ENCODE measurements at places on chromosomes 3 and 15.

- peak; percentile 6 for DNase-seq
Observed at GRCh38 chr15:98169551-98169950, 209.0 kb downstream of the ARRDC4 start.

GRCh38 chr3:109825971-109826810, 488.8 kb upstream of the DPPA4 start:
- DNase-seq: no peak

- DNase-seq: peak; percentile 60
Observed at GRCh38 chr15:80455668-80456442, 51.7 kb downstream of the ARNT2 start.

DNA sequence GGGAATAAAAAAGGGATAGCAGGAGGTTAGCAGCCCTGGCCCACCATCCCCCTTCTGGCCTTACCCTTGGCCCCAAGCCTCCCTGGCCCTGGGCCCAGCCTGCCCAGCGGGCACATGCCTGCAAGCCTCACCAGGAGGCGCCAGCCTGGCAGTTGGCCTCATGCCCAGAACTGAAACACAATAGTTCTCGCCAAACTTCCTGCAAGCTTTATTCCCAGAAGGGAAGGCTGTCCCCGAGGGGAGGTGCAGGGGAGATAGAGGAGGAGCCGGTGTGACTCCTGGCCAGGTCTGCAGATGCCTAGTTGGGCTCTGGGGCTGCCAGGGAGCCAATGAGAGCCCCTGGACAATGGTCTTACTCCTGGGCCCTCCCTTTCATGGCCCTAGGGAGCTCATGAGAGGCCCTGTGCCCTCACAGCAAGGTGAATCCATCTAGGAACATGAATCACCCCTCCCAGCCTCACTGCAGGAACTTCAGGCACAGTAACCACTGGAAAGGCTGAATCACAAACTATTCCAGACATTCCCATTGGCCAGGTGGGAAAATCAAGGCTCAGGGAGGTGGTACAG, 4.0 kb downstream of the CCDC33 start:
- peak; percentile 39 for DNase-seq

- no peak for DNase-seq
Observed at GRCh38 chr3:149152420-149152819, 23.0 kb downstream of the HPS3 start.

GRCh38 chr3:66362541-66362941, 138.3 kb downstream of the LRIG1 start:
- no peak for DNase-seq

GRCh38 chr3:126446791-126447190, 28.9 kb downstream of the ZXDC start:
- DNase-seq: no peak

GRCh38 chr3:89527736-89528305, 420.4 kb downstream of the EPHA3 start:
- no peak for DNase-seq

DNA sequence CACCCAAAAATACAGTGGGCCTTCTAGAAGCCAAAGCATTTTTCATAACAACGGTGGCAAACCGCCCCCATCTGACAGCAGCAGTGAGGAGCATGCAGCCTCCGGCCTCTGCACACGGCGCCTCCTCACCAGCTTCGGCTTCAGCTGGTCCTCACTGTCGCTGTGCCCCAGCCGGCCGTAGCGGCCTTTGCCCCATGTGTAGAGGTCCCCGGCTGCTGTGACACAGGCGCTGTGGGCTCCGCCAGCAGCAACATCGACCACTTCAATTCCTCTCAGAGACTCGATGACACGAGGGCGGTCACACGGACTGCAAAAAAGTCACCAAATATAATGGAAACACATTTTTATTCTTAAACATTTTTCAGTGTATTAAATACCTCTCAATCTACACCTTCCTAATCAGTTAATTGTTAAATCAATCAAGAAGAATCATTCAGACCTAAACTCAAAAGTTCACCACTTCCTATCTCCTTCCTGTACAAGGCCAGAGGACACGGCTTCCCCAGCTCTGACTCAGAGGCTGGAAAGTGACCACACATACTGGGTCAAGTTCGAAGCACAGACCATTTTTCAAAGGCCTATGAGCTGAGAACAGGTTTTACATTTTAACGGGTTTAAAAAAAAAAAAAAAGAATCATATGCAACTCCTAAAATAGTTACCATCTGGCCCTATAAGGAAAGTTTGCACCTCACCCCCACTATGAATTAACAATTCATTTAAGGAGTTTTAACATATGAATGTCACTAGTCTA, 33.6 kb upstream of the OCA2 start:
- no peak for DNase-seq

- no peak for DNase-seq
Observed at GRCh38 chr3:10465161-10465560, 40.2 kb downstream of the ATP2B2 start.

DNA sequence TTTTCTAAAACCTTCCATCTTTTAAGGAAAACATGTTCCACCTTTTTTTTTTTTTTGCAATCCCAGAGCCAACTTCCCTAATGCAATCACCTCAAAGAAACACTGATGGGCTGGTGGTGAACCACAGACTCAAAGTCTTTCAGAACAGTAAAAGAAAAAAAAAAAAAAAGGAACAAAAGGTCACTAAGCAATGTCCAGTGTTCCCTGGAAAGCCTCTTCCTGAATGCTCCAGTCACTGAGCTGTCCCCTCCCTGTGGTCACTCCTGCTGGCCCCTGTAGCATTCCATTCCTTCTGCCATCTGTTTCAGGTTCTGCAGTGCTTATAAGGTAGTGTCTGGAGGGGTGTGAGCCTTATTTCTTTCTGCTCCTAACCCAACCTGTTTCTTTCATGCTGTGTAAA, 53.3 kb downstream of the AAGAB start:
- DNase-seq: no peak

DNA sequence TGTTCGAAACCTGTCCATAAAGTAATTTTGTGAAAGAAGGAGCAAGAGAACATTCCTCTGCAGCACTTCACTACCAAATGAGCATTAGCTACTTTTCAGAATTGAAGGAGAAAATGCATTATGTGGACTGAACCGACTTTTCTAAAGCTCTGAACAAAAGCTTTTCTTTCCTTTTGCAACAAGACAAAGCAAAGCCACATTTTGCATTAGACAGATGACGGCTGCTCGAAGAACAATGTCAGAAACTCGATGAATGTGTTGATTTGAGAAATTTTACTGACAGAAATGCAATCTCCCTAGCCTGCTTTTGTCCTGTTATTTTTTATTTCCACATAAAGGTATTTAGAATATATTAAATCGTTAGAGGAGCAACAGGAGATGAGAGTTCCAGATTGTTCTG, 44.4 kb downstream of the AGTR1 start:
- DNase-seq: no peak

- DNase-seq: no peak
Observed at GRCh38 chr3:189170559-189170958, 1.2 kb upstream of the TPRG1 start.

DNA sequence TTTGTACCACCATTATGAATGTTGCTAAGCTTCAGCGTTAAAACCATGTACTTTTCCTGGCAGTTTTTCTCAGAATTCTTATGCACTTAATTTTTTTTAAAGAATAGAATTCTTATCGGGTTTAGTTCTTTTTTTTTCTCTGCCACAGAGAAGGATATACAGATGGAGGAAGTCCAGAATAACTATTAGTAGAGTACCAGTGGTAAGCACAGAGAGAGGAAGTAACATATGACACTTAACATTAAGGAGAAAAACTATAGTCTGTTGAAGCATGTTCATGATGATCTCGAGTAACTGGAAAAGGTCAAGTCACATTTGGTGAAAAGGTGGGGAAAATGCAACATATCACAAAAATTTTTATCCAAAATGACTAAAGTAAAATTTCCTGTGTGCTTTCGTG, 68.9 kb downstream of the RNF13 start:
- DNase-seq: no peak

DNA sequence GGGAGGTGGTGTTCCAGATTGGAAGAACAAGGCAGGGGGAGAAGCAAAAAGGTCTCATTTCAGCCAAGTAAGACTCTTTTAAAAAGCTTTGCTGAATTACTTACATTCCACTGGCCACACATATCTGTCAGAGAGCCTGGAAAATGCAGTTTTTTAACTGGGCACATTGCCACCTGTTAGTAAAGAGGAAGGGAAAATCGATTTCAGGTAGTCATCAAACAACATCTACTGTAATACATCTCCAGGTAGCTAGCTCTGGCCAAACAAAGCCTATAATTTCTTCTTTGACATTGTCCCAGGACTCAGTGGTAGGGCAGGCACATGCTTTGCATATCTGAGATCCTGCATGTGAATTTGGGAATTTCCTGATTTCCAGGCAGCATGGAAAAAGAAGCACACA, 480.7 kb upstream of the SUCLG2 start:
- no peak for DNase-seq

DNA sequence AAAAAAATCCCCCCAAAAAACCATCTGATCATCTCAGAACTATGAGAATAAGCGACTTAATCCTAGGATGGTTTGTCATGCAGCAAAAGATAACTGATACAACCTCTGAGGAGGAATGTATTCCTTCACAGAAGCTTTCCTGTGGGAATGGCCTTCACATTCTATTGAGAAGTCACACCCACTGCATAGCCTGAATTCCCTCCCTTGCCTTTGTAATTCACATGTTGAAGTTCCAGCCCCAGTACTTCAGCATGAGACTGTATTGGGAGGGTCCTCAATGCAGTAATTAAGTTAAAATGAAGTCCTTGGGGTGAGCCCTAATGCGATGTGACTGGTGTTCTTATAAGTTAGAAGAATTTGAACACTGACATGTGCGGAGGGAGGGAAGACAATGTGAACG, 395.2 kb downstream of the TUSC7 start:
- no peak for DNase-seq

DNA sequence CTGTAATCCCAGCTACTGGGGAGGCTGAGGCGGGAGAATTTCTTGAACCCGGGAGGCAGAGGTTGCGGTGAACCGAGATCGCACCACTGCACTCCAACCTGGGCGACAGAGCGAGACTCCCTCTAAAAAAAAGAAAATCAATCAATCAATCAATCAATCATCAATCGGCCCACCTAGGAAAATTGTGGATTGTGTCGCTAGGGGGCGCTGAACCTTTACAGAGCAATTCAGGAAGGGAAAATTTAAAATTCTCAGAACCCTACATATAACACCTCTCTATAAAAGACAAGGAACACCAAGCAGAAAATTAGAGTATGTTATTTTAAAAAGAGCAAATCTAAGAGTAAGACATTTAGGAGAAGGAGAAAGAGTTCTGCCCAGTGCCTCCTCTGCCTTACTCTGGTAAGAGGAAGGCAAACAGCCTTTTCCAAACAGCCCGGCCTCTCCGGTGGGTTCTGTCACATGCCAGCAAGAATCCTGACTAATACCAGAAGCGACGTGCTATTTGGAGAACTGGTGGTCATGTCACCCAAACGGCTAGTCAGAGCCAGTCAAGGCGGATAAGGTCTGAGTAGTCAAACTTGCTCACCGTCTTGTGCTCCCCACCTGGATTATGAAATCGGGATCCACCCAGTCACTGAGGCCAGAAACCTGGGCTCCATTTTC, 22.3 kb upstream of the SMCO1 start:
- DNase-seq: peak; percentile 45

DNA sequence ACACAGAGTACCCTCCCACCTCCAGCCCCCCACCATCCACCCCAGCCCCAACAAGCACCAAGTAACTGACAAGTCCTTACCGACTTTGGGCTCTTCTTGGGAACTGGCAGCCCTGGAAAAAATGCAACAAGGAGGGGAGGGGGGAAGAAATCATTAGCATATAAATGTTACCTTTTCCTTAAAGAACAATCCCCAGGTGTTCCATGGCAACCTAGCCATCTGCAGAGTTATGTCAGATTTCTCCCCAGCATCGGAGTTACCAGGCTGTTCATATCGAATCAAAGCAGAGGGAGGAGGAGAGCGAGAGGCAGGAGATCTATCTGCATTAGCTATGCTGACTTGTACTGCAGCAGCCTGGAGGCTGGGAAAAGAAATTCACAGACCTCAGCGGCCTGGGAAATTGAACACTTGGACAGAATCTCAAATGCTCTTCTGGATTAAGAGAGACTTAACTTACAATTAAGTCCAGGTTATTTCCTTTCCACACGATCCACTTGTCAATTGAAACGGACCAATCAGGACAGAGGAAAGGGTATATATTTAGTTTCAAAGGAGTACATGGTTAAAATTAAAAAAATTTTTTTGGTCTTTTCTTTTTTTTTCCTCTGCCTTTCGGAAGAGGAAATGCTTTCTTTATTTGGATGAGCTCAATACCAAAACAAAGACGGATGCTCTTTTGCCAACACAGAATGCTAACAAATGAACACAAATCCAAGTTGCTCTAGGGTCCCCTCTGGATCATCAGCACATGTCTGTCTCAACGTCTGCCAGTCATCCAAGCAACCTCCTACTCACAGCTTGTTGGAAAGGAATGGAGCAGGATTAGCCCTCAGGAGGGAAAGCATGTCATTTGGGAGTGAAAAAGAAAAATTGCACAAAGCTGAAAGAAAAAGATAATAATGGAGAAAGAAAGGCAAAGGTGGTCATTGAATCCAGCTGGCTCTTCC, 637.1 kb downstream of the MAGI1 start:
- no peak for DNase-seq

DNA sequence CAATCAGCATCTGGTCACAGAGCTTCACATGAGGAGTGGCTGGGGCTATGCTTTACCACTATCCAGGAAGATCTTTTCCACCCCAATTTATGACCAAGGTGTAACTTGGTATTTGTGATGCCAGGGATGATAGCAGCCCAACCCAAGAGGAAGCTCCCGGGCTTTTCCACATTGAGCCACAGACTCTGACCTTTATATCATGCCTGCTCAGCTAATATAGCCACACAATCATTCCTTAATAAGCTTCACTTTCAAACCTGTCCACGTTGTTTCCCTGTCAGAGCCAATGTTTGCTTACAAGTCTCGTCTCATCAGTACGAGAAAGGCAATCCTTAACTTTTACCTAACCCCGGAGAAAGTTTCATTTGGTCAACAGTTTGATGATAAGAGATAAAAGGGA, 330.9 kb downstream of the SHQ1 start:
- DNase-seq: no peak

DNA sequence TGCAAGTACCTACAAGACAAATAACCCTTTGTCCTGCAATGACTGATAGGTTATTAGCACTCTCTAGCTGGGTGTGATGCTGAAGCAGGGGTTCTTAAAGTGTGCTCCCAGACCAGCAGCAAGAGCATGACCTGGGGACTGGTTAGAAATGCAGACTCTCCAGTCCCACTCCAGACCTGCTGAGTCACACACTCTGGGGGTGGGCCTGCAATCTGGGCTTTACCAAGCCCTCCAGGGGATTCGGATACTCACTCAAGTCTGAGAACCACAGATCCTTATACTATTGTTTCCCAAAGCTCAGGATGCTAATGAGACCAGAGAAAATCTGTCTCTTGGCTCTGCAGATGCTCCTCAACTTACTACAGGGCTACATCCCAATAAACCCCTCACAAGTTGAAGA, 142.1 kb upstream of the RAD18 start:
- no peak for DNase-seq

DNA sequence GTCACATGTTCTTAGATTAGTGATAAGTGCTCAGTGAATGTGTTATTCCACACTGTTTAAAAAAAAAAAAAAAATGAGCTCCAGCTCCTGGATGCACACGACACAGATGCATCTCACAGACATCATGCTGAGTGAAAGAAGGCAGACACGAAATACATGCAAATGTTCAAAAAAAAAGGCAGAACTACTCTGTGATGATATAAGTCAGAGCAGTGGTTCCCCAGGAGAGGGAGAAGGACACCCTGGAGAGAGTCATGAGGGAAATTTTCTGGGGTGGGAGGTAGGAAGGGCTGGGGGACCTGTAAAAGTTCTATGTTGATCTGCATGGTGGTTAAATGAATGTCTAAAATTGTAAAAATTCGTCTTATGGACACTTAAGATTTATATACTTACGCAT, 4.3 kb downstream of the CSRNP1 start:
- no peak for DNase-seq

- DNase-seq: peak; percentile 32
Observed at GRCh38 chr15:90547540-90547939, 17.8 kb downstream of the CRTC3 start.
